ENCODE measurements at places on chromosomes 12 and 14.

DNA sequence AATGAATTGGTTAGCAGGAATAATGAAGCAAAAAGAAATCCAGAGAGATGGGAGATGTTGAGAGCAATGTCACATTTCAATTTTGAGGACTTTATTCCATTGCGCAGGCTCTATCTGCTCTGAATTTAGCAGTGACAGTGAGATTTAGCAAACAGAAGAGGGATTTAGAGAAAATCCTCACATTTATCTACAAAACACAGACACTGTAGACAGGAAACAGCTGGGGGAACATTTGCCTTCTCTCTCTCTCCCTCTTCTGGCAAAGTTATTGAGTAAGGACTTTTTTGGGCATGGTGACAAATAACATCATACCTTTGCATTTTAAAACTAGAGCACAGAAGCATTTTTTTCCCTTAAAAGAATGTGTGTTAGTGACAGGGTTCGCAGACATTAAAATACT is at the start of gene IGF1:
Gene IGF1 (minus strand): TSS at position 158 of the 400 bp plus-strand sequence. CDS start 182 bp downstream, outside the sequence.
- no peak for DNase-seq

DNA sequence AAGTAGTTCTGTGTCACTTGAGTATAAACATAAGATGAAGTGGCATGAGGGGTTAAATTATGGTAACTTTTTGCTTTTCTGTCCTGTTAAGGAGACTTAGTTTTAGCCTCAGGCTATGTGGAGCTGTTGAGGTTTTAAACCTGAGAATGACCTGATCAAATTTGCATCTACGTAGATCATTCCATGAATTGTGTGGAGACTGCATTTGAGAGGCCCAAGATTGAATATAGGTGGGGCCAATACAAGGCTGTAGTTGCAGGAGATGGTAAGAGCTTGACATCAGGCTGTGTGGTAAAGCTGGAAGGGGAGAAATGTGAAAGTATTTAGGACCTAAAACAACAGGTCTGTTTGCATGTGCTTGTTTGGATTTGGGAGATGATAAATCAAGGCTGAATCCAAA is 249.5 kb downstream of the SLC16A7 start:
- DNase-seq, result no peak

GRCh38 chr12:51334764-51335163 is 10.8 kb upstream of the BIN2 start:
- no peak for DNase-seq

DNA sequence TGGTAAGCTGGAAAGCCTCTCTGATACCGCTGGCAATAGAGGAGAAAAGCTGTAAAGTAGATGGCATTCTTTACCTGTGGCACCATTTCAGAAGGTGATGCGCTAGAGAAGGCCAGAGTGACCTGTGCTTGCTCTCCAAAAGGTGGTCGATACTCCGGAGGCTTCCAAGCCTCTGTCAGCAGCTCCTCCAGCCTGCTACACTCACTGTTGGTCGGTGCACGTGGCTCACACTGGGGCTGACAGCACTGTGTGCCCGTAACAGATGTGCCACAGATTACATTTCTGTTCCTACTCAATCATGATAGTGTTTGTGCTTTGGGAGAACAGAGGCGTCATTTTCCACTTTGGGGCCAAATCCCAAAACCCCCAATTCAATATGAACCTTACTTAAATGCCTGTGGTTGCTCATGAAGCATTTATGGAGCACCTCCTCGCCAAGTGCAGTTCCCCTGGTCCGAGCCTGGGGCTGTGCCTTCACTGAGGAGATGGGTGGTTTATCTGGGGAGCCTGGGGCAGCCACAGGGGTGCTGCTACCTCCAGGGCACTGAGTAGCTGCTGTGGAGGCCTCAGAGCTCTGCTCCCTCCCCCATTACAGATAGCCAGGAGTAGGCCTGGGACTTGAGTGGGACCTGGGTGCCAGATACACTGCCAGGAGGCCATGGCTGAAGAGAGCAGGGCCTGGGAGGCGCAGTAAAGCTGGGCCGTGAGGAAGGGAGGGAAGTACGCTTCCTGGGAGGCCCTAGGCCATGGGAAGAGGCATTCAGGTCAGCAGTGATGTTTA is 26.8 kb downstream of the CCNK start:
- DNase-seq, result no peak

DNA sequence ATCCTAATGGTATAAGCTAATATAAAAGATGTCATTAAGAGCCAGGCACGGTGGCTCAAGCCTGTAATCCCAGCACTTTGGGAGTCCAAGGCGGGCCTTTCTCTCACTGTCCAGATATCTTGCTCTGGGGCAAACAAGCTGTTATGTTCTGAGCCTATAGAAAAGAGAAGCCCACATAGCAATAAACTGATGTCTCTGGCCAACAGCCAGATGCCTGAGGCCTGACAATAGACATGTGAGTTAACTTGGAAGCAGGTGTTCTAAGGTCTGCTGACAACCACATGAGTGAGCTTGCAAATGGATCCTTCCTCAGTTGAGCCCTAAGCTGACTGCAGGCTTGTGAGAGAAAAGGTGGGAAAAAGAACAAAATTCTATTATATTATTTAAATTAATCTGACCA is 25.0 kb downstream of the YAF2 start:
- no peak for DNase-seq

GRCh38 chr12:129788506-129789084 is 115.2 kb downstream of the TMEM132D start:
- DNase-seq, result no peak

- DNase-seq, result no peak
These were observed 78.9 kb upstream of the VASH1 start for GRCh38 chr14:76682367-76682766.

DNA sequence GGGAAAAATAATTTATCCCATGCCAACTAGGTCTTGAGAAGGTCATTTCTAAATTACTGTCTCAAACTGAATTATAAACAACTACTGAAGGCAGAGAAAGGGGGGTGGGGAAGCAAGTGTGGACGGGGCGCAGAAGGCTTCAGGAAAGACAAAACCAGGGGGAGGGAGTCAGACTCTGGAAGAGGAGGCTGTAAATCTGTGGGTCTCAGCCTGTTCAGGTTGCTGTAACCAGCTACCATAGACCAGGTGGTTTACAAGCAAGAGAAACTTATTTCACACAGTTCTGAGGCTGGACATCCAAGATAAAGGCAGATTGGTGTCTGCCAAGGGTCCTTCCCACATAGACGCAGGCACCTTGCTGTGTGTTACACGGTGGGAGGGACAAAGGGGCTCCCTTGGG is 39.9 kb upstream of the FZD10 start:
- DNase-seq, result no peak

GRCh38 chr12:121472150-121472905 is 72.4 kb downstream of the RNF34 start:
- no peak for DNase-seq

DNA sequence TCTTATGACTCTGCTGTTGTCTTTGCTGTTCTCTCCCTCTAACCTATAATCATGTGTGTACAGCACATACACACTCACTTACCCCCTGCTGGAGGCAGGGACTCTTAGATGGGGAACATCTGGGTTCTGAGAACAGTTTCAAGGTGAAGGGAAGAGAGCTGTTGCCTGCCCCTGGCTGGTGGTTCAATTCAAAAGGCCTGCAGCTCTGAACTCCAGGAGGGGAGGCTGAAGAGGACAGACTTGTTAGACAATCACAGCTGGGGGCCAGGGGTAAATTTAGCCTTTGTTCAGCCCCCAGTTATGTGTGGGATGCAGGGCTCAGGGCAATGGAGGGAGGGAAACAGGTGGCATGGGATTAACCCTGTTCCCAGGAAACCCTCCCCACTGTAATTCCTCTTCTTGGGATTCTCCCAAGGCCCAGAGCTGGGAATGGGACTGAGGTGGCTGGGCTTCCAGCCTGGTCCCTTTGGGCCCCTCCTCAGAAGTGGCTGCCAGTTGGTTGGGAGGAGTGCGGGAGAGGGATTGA is 1.9 kb downstream of the MYL6B start:
- DNase-seq, result no peak

GRCh38 chr14:24013654-24014514 is 25.2 kb downstream of the DHRS4L2 start:
- peak; percentile 80 for DNase-seq

GRCh38 chr12:68821357-68822188 is 13.6 kb downstream of the MDM2 start:
- DNase-seq, result no peak

GRCh38 chr12:29159661-29160060 is 10.6 kb downstream of the FAR2 start:
- no peak for DNase-seq

DNA sequence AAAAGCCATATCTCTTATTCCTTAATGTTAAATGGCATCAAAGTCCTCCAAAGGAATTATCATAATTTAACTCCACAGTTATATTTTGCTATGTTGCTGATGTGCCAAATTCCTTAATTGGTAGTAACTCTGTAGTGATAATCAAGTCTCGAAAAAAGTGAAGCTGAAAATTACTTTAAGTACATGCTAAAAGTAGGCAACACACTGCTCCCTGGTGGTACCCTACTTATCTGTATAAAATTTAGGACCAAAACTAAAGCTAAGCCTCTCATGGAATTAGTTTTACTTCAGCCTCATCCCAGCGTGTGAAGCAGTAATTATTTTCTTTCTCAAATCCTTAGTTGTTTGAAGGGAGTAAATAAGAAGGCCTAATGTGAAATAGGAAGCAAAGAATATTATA is 132.8 kb downstream of the TTLL5 start:
- DNase-seq, result no peak

DNA sequence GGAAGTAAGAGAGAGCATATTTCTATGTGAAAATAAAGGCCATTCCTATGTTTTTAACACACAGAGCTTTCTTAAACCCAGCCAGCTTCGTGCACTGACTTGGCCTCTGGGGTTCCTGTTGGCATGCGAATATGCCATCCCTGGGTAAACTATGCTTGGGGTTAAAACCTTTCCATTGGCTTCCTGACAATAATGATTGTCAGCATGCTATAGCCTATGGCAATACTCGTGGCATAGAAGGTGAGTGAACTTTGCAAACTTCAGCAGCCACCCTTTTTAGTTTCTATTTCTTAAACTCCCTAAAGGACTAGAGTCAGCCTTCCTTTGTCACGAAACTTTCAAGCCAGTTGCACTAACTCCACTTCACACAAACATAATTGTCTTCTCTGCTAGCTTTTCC is 148.4 kb upstream of the RGS6 start:
- no peak for DNase-seq

- DNase-seq, result no peak
These were observed 24.8 kb downstream of the MUCL1 start for GRCh38 chr12:54879150-54879549.

DNA sequence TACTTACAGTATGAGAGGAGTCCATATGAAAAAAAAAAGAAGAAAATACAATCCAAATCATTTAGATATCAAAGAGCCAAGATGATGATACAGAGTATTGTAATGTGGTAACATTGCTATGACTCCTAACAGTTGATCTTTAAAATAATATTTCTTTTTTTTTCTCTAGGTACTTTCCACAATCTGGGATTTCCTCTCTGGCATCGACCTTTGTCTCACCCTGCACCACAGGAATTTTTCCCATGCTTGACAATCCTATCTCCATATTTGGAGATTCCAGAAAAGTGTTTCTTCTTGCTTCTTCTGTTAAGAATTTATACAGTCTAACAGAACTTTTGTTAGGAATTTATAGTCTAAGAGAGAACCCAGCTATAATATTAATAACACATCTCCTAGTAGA is 184.4 kb downstream of the ITPR2 start:
- no peak for DNase-seq

DNA sequence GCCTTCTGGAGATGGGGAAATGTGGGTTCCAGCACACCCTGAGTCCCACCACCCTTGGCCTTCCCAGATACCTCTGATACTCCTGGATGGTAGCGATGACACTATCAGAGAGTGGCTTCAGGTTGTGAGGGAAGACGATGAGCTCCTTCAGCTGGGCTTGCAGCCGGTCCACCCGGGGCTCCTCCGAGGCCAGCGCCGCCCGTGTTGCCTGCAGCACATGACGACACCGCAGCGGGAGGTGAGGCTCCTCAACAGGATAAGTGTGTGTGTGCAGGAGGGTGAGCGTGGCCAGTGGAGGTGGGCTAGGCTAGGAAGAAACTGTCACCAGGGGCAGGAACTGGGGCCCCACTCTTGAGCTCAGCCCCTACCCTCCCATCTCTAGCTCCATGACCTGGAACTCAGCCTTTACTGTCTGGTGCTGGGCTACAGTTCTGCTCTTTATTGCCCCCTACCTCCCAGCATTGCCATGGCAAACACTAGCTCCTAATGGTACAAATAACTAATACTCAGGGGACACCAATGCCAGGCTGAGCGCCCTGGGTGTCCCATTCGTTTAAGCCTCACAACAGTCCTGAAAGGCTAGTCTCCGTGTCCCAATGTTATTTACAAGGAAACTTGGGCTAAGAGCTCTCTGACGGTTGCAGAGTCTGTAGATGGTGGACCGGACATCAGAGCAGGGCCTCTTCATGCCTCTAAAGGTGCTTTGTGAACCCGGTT is 64.1 kb downstream of the SYNE3 start:
- peak; percentile 6 for DNase-seq

DNA sequence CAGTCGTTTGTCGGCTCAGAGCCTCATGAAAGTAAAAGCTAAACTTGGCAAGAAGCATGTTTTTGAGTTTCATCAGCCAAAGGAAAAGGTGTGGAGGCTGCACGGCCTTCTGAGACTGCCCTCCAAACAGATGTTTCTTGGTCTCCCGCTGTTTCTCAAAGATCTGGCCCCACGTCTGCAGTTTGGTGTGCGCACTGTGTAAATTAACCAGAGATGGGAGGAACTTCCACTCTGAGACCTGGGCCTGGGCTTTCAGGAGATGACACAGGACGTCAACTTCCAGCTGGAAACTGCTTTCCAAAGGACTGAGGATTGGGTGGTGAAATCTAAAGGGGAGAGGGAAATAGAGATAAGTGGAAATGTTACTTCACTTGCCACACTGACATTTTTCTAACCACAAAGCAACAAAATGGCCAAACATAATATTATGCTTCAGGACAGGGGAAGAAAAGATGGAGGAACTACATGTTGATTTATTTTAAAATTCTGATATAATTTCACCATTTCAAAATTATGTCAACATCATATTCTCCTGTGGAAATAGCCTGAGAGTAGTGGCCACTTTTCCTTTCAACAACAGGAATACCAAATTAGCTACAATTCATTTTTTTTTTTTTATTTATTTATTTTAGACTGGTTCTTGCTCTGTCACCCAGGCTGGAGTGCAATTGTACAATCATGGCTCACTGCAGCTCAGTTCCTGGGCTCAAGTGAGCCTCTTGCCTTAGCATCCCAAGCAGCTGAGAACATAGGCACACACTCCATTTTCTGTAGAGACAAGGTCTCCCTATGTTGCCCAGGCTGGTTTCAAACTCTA is 27.6 kb downstream of the KICS2 start:
- no peak for DNase-seq

DNA sequence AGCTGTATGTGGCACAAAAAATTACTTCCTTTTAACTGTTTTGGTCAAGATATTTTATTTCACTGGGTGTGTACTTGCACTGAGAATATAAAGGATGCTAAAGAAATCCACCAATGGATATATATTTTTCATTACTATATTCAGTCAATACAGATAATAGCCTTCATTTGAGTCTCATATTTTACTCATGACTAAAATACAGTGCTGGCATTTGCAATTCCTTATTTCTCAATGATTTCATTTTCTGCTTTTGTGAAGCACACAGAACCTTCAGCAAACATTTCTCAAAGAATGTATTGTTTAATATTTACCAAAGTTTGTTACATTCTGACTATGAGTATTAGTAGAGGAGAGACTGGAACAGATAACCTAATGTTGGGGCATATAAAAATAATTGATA is 93.2 kb upstream of the SOX5 start:
- no peak for DNase-seq
